ENCODE measurements at places on chromosomes 1 and 21.

DNA sequence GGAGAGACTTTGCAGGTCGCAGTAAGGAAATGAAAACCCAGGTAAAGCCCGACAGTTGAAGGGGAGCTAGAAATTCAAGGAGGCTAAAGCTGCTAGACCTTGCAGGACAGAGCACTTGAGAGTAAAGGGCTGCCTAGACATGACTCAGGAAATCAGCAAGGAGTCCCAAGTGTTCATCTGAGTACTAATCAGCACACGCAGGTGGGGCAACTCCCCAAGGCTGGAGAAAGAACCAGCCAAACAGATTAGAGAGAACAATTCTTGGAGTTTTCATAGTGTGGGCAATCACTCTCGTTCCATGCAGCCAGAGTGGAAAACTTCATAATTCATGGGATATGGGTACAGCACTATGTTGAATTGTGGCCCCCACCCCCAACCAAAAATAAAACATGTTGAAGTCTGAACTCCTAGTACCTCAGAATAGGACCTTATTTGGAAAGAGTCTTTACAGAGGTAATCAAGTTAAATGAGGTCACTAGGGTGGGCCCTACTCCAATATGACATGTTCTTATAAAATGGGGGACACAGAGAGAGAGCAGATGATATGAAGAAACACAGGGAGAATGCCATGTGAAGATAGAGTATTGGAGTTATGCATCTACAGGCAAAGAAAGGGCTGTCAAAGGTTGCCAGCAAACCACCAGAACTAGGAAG is 28.0 kb downstream of the SYDE2 start:
- no peak for DNase-seq

GRCh38 chr1:235397733-235398132 is 30.5 kb downstream of the TBCE start:
- DNase-seq, result no peak

DNA sequence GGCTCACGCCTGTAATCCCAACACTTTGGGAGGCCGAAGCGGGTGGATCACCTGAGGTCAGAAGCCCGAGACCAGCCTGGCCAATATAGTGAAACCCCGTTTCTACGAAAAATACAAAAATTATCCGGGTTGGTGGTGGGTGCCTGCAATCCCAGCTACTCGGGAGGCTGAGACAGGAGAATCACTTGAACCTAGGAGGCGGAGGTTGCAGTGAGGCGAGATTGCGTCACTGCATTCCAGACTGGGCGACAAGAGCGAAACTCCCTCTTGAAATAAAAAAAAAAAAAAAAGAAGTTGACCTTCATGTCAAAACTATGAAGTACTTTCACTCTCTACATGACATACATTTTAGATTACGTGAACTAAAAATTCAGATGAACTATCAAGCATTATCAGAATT is 153.7 kb downstream of the COL11A1 start:
- no peak for DNase-seq

DNA sequence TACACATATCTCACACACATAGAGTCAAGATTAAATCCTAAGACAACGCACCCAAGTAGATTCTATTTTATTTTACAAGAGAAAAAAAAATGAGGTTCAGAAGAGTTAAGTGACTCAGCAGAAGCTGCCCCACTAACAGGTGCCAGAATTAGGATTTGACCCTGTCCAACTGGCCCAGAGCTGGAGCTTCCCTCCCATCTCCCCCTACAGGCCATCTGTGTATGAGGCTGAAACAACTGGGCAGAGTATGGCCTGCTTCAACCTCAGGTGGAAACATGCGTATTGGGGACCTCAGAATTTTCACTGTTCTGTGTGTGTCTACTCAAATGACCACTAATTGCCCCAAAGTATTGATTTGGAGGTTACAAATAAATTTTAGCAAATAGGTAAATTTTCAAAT is 29.9 kb downstream of the PSMG1 start:
- DNase-seq, result no peak

- DNase-seq, result no peak
These were observed 24.7 kb downstream of the NPHS2 start for GRCh38 chr1:179550746-179551682.

DNA sequence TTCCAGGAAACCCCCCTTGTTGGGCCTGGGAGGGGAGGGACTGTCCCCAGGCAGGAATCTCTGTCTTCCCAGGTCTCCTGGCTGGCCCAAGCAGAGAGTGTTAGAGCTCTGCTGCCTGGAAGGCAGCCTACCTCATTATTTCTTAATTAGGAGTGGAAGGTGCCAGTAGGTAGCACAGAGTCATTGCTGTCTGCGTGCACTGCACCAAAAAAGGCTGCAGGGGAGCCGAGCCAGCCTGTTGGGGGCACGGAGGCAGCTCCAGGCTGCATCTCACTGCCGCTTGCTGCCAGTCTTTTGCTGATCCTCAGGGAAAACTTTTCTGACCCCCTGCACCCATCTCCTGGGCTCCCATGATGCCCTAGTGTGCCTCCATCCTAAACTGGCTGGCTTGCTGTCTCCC is 58.1 kb downstream of the LRRN2 start:
- DNase-seq, result no peak
